ENCODE measurements at places on chromosomes 1 and 21.

DNA sequence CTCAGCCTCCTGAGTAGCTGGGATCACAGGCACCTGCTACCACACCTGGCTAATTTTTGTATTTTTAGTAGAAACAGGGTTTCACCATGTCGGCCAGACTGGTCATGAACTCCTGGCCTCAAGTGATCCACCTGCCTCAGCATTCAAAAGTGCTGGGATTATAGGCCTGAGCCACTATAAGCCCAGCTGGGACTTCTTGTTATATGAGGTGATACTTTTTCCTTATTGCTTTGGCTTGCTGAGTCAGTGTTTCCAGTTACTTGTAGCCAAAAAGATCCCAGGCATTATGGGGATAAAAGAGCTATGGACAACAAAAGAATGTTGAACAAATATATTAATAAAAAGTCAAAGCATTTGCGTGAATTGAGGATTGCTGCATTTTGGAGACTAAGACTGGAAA lies 69.9 kb upstream of the LPGAT1 start:
- DNase-seq = no peak

DNA sequence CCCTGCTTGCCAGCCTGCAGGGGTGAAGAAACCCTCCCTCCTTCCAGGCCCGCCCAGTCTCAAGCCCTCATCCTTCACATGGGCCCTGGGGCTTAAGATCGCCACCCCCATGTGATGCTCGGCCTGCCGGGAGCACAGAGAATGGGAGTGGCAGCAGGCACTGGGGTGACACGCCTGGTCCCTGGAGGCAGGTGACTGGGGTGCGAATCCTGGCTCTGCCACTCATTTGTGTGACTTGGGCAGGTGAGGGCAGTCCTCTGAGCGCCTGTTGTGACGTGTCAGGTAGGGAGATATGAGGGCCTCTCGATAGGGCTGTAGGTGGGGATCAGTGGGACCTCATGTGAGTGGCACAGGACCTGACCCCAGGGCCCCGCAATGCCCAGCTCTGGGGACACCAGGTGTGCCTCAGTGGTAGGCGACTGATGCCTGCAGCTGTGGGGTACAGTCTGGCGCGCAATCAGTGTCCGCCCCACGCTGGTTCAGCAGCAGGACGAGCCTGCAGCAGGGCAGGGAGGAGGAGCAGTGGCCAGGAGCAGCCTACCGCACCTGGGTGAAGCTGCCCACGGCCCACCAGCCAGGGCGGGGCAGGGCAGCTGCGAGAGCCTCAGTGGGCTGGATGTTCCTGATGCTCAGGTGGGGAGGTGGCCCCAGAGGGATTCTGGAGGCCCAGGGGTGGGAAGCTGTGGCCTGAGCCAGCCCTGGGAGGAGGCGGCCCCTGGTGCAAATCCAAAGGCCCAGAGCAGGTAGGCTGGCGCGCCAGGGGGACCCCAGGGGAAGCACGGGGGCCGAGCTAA lies 6.2 kb downstream of the SH2D5 start:
- no peak for DNase-seq

DNA sequence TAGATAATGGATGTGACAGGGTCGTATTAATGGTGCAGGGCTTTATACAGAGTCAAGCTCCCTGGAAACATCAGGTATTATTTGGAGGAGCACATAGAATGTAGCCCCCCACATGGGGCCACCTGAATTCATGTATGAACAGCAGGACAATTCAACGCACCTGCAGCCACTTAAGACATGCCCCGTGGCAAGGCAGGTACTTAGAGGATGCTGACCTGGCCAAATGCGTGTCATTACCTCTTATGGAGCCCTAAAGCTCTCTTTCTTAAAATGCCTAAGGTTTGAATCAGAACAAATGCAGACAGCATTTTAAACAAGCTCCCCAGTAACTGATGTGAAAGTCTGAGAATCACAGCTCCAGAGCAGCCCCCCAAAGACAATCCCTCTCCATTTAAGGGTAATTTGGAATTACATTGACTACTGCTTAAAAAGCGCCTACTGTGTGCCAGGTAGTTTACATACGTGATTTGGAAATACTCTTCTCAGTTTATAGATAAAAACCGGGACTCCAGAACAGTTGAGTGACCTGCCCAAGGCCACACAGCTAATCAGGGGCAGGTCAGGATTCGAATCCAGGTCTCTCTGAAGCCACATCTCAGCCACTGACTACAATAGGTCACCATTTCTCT lies 71.0 kb upstream of the KLHDC7A start:
- DNase-seq = no peak

DNA sequence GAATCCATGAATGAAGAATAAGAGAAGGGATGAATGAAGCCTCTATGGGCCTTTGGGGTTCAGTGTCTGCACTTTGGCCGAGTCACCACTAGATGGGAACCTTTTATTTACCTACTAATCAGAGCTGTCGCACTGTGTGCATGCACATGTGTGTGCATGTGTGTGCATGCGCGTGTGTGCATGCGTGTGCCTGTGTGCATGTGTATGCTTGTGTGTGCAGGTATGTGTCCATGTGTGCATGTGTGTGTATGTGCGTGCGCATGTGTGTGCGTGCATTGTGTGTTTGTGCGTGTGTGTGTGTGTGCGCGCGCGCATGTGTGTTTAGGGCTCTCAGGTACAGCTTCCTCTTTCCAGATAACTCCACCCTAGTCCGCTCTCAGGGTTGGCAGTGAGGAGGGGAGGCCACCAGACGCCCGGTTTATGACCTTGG lies 20.4 kb upstream of the UBXN10 start:
- peak; percentile 8 for DNase-seq

DNA sequence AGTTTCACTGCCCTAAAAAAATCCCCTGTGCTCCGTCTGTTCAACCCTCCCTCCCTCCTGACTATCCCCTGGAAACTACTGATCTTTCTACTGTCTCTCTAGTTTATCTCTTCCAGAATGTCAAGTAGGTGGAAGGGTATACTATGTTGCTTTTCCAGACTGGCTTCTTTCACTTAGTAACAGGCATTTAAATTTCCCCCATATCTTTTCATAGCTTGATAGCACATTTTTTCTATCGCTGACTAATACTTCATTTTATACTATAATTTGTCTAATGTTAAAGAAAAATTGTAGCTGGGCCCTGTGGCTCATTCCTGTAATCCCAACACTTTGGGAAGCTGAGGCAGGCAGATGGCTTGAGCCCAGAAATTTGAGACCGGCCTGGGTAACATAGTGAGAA lies 142.8 kb downstream of the DSCAM start:
- no peak for DNase-seq

- no peak for DNase-seq
Measured at GRCh38 chr1:198788561-198789064, 149.8 kb downstream of the PTPRC start.

GRCh38 chr1:40892354-40892753 lies 30.2 kb upstream of the CITED4 start:
- no peak for DNase-seq

DNA sequence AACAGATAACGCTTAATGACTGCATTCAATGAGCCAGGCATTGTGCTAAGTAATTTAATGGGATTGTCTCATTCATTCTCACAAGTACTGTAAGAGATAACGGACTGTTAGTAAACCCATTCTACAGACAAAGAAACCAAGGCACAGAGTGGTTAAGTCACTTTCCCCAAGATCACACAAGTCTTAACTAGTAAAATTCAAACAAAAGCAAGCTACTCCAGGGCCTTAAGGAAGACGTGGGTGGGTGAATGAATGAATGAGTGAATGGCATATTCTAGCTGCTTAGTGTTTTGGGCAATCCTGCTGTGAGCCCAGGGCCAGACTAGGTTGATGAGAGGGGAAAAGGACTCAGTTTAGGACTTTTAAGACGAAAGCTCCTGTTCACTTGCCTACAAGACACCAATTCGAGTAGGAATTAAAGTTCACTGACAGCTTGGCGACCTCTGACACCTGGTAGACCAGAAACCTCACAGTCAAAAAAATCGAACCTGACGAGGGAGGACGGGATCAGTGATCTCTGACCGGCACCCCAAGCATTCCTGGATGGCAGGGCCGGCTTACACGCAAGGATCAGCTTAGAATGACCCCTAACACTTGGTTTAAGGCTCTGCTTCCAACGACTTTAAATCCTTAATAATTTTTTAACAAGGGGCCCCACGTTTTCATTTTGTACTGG lies 557 bp downstream of the EMC1 start:
- DNase-seq = peak; percentile 30

DNA sequence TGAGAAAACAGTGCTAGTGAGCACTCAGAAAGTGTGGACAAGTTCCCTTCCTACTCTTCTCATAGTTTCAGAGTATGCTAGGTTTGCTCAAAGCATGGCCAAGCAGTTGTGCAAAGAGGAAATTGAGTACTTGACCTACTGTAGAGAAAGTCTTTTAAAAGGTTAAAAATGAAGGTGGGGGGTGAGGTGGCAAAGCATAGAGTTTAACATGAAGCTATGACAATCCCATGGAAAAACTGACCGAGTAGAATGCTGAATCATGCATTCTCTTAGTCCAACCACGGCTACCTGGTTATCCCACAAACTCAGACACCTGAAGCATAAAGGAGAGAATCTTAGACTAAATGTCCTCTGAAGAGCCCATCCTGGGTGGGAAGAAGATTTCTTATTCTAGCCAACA lies 79.9 kb downstream of the PTPN14 start:
- no peak for DNase-seq

DNA sequence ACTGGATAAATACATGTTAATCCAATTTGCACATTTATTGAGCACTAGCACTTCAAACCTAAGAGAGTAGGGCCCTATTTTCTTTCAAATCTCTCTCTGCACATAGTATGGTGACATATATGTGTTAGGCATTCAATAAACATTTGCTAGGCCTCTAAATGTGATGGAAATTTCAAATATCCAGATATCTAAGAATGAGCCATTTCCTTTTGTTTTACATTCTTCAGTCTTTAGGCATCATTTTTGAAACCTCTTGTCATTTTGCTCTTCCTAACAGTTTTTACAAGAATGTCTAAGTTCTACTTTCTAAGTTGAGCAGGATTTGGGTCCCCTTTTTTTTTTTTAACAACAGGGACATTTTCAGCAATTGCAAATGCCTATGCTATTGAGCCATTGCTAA lies 395.7 kb upstream of the ST6GALNAC5 start:
- DNase-seq = no peak

DNA sequence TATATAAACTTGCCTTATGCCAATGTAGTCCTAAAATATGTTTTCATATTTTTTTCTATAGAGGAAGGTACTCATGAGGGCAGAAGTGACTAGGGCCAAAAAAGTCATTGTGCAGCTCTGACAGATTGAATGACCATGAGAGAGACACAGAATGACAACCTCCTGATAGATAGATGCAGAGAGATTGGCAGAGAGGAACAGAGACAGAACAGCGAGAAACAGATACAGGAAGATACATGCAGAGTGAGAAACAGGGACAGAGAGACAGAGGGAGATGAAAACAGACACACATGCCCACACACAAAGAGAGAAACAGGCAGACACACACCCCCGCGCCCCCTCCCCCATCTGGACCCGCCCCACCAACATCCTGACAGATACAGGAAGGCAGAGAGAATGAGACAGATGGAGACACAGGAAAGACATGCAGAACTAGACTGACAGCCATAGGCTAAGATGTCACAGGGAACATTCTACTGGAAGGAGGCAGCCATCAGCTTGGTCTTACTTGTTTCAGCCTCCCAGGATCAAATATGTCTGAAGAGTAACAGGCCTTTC lies 211.1 kb downstream of the ST6GALNAC3 start:
- no peak for DNase-seq

GRCh38 chr21:22575165-22575584 lies 1577.0 kb downstream of the NCAM2 start:
- DNase-seq = no peak

- DNase-seq = no peak
Measured at GRCh38 chr21:42676808-42677207, 23.4 kb downstream of the PDE9A start.

GRCh38 chr1:164983023-164983650 lies 373.4 kb downstream of the LMX1A start:
- DNase-seq = no peak

DNA sequence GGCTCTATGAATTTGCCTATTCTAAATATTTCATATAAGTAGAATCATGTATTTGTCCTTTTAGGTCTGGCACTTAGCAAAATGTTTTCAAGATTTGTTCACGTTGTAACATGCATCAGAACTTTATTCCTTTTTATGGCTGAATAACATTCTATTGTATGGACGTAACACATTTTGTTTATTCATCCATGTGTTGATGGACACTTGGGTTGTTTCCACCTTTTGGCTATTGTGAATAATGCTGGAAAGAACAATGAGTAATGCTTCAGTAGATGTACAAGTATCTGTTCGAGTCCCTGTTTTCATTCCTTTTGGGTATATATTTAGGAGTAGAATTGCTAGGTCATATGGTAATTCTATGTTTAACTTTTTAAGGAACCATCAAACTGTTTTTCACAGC lies 24.7 kb downstream of the SLC35A3 start:
- DNase-seq = peak; percentile 96

- DNase-seq = no peak
Measured at GRCh38 chr1:37056325-37056724, 22.0 kb upstream of the GRIK3 start.

- DNase-seq = no peak
Measured at GRCh38 chr1:174166530-174167264, 7.4 kb downstream of the RABGAP1L start.

- DNase-seq = no peak
Measured at GRCh38 chr1:64962441-64962840, 3.9 kb downstream of the JAK1 start.

GRCh38 chr21:29208682-29209059 lies 78.2 kb downstream of the MAP3K7CL start:
- DNase-seq = peak; percentile 46

GRCh38 chr1:54200519-54200997 lies 591 bp downstream of the MRPL37 start:
- DNase-seq = no peak

DNA sequence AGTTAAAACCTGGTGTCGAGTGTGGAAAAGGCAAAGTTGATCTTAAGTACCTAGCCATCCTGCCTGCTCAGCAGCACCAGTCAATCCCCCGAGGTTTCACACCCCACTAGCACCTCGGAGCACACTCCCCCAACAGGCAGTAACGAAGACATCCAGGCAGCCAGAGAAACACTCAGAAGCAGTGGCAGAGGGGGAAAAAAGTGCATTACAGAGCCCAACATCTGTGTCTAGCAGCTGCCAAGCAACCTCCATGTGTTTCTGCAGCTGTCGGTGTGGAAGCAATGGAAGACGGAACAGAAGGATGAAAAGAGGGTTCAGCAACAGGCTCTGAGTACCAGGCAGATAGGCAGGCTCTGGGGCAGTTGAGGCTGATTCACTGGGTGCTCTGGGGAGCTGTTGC lies 73.4 kb upstream of the PROX1 start:
- DNase-seq = no peak

GRCh38 chr1:59516881-59517280 lies 220.0 kb downstream of the FGGY start:
- no peak for DNase-seq

GRCh38 chr1:18948048-18948912 lies 8.2 kb downstream of the IFFO2 start:
- peak; percentile 65 for DNase-seq

- DNase-seq = peak; percentile 20
Measured at GRCh38 chr1:111063595-111063994, 76.3 kb downstream of the DRAM2 start.
